ENCODE measurements at places on chromosomes 2 and 18. TPM values are rescaled to one million over a fixed set of nuclear protein-coding genes. Genes with fewer than 3 reads are reported as not detected.

DNA sequence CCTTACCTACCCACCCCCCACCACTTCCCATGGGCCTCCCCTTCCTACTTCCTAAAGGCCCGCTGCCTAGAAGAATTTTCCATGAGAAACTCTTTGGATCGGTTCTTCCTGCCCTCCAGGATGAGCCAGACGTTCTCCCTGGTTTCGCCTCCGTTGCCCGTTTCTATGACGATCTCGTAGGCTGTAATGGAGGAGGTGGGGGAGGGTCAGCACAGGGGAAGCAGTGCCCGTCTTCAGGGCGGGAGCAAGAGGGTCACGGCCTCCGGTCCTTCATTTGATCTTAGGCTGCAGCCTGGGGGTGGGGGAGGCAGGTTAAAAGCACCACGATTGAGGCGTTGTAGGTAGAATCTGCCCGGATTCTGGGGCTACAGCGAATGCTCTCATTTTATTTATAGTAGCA, 172.0 kb downstream of the LOXHD1 start:
- DNase-seq, result no peak

Gene TXNDC2
- total RNA-seq, result 0.22 TPM

Gene COX5B
- 221 TPM for total RNA-seq

Gene AQP12B
- total RNA-seq, result not detected

DNA sequence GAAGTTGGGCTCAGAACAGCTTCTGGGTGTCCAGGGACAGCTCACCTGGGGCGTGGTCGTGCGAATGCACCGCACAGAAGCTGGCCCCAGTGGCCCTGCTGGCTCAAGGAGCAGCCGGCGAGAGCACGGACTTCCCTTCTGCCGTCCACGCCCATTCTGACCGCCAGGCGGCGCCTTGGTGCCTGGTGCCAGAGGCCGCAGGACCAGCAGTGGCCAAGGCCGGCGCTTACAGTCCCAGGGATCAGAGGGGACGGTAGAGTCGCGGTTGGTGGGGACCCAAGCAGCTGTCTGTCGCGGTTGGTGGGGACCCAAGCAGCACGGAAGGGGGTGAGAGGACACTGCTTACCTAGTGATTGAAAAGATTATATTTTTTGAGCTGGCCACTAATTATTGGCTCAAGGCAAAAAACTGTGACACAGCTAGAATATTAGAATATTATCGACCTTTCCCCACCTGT, 25.7 kb downstream of the NPPC start:
- DNase-seq, result peak; percentile 94

Gene NDC80
- total RNA-seq, result 0.29 TPM

DNA sequence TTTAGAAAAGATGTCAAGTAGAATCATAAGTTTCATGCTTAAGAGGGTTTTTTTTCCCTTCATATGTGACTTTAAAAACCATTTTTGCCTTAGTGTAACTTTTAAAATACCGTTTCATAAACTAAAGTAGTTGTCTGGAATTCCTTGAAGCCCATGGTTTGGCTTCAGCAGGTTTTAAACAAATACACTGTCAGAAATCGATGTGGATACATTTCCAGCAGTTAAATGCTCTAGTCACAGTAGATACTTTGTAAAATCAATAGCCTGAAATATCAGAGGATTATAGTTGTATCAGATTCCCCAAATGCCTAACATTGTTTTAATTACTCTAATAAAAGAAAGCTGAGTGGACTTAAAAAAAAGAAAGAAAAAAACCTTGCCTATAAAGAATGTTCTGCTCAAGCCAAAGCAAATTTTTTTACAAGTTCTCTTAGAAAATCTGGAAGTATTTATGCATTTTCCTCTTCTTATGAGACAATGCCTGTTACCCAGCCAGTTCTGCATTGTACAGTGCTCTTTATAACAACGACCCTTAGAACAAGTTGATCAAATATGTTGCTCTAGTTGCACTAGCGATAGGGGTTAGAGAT, 260.5 kb downstream of the LTBP1 start:
- no peak for DNase-seq

- DNase-seq, result no peak
Observed at GRCh38 chr18:21115519-21116411, 4.2 kb upstream of the ROCK1 start.

Gene SIX3
- not detected for total RNA-seq

DNA sequence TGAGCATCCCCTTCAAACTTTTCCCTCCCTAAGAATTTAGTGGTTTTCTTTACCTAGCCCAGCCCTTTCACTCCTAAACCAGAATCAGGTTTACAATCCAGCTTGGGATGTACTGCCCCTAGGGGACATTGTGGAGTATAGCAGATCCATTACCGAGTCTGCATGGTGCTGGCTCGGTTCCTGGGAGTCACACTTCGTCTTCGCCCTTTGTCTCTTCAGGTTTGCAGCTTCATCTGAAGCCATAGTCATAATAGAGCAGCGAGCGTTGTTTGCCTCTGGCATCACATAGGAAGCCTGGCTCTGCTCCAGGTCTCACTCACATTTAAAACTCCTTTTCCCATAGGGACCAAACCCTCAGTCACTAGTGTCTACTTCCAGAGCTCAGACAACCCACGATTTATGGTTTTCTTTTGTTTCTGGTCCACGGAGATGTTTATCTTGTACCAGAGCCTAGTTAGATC, 16.8 kb upstream of the LYPD6 start:
- DNase-seq, result no peak

DNA sequence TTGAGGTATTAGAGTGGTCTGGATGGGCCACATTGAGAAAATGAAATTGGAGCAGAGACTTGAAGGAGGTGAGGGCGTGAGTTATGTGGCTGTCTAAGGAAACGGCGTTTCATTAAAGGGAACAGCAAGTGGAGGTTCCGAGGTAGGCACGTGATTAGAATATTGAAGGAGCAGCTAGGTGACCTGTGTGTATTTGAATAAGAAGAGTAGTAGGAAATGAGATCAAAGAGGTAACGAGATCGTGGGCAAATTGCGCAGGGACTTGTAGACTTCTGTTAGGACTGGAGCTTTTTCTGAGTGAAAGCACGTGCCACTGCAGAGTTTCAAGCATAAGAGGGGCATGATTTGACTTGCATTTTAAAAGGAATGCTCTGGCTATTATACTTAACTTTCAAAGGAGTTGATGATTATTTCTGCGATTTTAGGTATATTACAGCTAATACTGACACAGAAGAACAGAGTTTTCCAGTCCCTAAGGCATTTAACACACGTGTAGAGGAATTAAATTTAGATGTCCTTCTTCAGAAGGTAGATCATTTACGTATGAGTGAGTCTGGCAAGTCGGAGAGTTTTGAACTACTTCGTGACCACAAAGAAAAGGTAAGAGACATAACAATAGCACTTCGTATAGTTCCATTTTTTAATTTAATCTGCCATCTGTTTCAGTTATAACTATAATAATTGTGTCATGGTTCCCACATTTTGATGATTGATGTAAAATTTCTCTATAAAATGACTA, 48.7 kb downstream of the RMDN2 start:
- no peak for DNase-seq

DNA sequence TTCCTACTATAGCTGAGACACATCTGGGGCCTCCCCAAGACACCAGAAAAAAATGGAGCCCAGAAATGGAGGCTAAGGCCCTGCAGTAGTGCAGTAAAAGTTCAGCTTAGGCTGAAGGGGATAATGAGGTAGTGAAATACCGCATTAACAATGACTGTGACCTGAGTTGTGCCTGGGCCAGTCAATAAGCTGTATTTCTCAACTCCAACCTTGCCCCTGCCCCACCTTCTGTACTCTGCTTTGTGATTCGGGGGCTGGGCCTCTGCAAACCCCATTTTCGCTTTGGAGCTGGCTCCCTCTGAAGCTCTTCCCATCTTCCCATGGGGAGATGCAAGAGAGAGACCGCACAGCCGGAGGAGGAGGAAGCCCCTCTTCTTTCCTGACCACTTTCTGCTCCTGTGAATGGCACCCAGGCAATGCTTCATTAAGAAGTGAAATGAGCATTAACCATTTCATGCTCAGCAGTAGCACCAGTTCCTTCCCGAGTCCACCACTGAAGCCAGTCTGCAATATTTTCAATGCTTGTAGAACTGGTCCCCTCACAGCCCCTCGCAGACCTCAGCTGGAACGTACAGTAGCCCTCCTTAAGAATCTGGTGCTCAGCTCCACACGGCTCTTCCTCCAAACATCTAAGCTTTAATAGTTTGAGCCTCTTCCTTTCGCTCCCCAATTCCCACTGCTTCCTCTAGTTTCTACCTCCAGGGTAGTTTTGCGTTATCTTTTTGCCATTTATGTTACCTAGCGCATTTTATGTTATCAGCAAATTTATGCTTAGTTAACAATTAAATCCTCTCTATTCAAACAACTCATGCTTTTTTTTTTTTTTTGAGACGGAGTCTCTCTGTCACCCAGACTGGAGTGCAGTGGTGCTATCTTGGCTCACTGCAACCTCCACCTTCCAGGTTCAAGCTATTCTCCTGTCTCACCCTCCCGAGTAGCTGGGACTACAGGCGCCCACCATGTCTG, 32.6 kb upstream of the SCYGR1 start:
- DNase-seq, result no peak

DNA sequence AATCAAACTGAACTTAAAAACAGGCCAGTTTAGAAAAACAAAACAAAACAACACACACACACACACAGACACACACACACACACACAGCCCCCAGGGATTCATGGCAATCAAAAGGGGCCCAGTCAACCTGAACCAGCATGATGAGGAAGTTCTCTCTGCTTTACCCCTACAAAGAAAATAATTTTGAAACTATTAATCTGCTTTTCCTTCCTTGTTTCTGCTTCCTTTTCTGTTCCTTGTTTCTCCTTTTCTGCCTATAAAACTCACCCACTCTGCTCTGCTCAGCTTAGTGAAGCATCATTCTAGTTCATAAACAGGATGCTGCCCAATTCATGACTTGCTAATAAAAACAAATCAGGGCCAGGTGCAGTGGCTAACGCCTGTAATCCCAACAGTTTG, 203.1 kb downstream of the RAB3GAP1 start:
- no peak for DNase-seq

Gene COBLL1
- total RNA-seq, result 85.9 TPM

Gene UGT1A6
- not detected for total RNA-seq

DNA sequence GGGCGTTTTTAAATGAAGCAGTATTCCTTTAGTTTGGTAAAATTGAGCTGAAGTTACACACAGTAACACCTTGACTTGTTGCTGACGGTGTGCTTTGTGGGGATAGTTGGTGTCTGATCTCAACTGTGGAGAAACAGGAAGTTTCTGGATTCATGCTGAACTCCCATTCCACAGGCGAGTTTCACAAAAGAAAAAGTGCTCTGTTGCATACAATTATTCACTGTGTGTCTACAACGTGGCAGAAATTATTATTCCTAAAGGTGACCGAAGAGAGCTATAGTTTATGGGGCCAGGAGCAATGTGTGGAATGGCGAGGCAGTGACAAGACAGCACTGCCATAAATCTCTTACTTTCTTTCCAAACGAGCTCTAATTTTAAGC, 463 bp upstream of the CABYR start:
- no peak for DNase-seq

DNA sequence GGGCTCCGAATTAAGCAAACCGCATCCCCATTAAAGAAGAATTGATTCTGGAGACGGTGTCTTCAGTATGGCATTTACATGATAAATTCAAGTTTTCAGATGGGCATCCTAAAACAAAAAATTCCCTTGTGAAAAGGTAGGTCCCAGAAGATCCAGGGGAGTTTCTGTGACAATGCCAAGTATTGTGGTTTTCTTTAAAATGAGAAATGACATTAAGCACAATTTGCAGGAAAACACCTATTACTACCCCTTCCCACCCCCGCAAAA, 689 bp upstream of the YWHAQ start:
- DNase-seq, result no peak

- DNase-seq, result no peak
Observed at GRCh38 chr2:153953761-153954160, 82.0 kb downstream of the GALNT13 start.

DNA sequence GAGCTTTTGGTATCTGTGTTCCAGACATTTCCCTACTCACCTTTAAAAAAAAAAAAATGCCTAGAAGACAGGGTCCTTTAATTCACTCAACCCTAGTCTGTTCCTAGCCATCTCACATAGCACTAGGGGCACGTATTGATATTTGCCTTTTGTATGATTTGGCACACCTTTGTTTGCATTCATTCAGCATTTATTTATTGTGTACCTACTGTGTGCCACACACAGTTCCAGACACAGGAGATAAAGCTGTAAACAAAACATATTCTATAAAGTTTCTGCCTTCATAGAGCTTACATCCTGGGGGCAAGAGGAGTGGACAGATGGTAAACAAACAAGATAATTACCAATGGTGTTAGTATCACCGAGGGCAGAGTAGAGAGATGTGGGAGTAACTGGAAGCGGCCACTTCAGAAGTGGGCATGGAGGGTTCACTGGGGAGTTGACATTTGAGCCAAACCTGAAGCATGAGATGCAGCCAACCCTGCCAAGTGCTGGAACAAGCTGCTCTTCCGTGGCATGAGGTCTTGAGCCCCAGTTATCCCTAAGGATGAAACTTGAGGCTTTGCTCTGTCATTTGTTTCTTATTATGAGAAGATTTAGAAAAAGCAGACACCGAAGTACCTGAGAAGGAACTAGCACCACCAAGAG, 18.2 kb downstream of the MAPRE2 start:
- no peak for DNase-seq

Gene HOXD12
- not detected for total RNA-seq

DNA sequence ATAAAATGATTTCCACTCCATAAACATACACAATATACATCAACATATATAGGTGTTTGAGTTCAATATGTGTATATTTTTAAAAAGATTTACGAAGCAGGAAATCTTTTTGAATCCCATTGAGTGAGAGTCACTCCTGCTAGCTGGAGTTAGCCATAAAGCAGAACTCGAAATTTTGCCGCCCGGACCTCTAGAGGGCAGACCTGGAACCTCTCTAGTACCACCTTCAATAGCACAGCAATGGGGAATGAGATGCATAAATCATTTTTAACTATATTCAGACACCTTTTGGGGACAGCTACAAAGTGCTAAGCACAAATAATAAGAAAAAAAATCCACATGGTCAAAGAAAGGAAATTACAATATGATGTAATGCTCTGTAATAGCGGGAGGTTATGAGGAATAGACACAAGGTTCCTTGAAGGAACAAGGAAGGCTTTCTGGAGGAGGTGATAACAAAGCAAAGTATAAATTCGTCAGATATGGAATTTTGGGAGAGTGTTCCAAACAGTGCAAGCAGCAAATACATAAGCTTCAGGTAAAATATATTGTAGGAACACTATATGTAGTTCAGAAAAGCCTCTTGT, 533.4 kb downstream of the ERBB4 start:
- DNase-seq, result no peak

- DNase-seq, result no peak
Observed at GRCh38 chr2:167336213-167336612, 447.9 kb downstream of the XIRP2 start.

GRCh38 chr2:42256505-42256904, 87.4 kb downstream of the EML4 start:
- DNase-seq, result no peak

GRCh38 chr18:57043241-57043640, 103.6 kb upstream of the BOD1L2 start:
- DNase-seq, result no peak

Gene ASB18
- total RNA-seq, result not detected

- no peak for DNase-seq
Observed at GRCh38 chr2:55864351-55865084, 59.1 kb downstream of the EFEMP1 start.

GRCh38 chr2:239095460-239096081, 247.7 kb downstream of the TWIST2 start:
- DNase-seq, result no peak

Gene CSRNP3
- total RNA-seq, result 0.51 TPM
